T1000 (cell line): ENCODE measurements at places on chromosomes 7 and 10.

- DNase-seq: no peak
These were observed 32.2 kb upstream of the UTF1 start for GRCh38 chr10:133197786-133198185.

DNA sequence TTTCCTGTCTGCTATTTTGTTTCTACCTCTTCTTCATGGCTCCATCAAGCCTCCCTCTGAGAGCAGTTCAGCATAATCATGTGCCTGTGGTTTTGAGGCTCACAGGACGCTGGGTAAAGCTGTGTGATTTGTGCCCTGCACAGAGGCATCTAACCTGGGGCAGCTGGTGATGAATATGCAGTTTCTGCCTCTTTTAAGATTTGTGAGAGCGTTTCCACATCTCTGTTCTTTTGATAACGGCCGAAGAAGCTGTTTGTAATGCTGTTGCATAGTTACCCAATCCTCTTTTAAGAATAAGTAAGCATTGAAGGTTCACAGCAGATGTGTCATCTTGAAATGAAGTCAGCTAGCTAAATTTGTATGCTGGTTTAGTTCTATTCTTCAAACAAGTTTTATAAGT, 45.2 kb downstream of the PNLIPRP3 start:
- DNase-seq: no peak

DNA sequence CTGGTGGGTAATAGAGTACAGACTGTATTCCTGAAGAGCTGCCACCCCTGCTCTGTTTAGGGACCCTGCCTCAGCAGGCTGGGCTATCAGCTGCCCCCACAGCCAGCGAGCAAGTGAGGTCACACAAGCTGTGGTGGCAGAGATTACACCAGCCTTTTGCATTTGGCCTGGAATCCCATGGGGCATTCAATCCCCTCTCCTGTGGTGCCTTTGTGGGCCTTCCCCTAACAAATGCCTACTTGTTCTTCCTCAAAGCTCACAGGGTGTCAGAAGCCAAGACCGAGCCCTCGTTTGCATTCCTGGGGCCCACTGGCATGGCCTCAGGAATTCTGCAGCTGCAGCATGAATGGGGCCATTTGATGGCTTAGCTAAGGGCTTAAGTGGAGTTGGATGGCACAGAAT, 212.7 kb upstream of the PHYHIPL start:
- no peak for DNase-seq

GRCh38 chr7:129041142-129042085, 13.5 kb downstream of the TNPO3 start:
- no peak for DNase-seq

DNA sequence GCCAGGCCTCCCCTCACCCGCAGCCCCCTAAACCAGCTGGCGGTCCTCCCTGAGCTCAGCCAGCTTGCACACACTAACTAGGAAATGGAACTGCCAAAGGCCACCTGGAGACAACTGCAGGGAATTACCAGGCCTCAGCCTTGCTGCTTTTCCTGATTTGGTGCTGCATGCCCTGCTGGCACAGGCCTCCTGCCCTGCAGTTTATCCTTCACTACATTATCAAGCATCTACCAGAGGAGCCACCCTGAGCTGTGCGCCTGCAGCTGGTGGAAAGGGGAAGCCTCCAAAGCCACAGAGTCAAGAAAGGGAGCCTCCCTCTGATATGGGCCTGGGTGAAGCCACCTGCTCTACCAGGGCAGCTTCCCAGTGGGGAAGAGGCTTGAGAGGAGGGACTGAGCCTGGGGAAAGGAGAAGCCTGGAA, 139.8 kb downstream of the GRID1 start:
- DNase-seq: no peak
